ENCODE measurements at places on chromosomes 3 and 15. TPM values are rescaled to one million over a fixed set of nuclear protein-coding genes. Genes with fewer than 3 reads are reported as not detected.

The RHOV gene
- total RNA-seq = 3.2 TPM

The TUSC7 gene
- not detected for total RNA-seq

The IGF2BP2 gene
- total RNA-seq = 80.8 TPM

The RAD18 gene
- total RNA-seq = 19.3 TPM

The FAM81A gene
- total RNA-seq = 2.4 TPM

The ERICH6 gene
- not detected for total RNA-seq

All from Caco-2 (cell line).